Calu3 (cell line): ENCODE measurements at places on chromosomes 3 and 15.

DNA sequence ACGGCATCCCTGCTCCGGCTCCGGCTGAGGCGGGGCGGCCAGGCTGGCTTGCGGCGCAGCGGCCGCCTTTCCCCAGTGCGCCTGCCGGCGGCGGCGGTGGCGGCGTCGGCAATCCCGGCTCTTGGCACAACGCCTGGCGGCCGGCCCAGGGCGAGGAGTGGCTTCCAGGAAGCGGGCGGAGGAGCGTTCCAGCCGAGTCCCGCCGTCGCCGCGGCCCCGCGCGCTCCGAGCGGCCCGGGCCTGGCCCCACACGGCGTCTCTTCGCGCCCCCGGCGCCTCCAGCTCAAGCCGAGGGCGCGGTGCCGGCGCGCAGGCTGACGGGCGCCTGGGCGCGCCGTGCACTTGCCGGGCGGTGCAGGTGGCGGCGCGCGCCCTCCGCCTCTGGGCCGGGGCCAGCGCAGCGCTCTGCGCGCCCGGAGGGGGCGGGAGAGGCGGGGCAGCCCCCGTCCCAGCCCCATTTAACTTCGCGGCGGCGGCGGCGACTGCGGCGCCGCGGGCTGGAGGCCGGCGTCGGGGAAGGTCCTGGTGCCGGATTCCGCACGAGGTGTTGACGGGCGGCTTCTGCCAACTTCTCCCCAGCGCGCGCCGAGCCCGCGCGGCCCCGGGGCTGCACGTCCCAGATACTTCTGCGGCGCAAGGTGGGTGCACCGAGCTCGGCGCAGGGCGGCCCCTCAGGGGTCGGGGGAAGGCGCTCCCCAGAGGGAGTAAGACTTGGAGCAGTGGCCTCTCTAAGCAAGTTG is at the start of gene ADAMTSL3:
Gene ADAMTSL3, plus strand, starts transcription at position 485 of the 740 bp plus-strand sequence. CDS start 1,639 bp downstream, outside the sequence.
- peak; percentile 83 for DNase-seq

GRCh38 chr15:45121706-45122417 is 7.7 kb downstream of the DUOXA2 start:
- peak; percentile 55 for DNase-seq

GRCh38 chr3:160196511-160197104 is 28.6 kb upstream of the C3orf80 start:
- no peak for DNase-seq

DNA sequence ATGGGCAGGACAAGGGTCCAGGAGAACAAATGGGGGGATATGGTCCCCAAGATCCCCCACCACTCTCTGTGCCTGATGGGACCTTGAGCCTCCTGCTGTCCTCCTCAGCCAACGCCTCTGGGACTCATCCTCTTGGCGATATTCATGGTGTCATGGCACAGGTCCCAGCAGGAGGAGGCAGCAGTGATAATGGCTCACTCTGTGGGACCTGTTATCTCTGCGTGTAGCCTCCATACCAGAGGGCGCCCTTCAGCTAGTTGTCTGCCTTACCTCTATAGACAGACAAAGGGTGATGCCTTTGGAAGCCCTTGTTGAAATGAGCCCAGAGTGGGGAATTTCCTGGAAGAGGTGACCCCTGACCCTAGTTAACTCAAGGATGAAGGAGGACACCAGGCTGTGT is 7.4 kb downstream of the ZBTB47 start:
- DNase-seq: no peak

- DNase-seq: no peak
Measured at GRCh38 chr3:63963496-63963895, 51.3 kb upstream of the SCAANT1 start.

- DNase-seq: no peak
Measured at GRCh38 chr3:87161013-87161412, 66.1 kb upstream of the CHMP2B start.

DNA sequence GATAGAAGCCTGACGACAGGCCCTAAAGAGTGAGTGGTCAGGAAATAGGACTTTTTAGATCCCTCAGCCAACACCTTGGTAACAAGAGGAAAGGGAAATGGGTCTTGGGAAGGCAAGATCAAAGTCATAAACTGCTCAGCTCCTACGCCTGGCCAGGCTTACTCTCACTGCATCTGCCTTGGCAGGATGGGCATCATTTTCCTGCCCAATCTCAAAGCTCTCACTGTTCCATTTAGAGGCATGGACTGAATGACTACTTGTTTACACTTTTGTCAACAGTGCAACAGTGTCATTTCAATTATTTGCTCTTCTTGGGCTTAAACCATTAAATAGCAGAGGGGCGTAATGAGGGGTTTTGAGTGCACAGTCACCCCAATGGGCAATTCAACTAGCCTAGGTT is 808.7 kb downstream of the GRM7 start:
- DNase-seq: no peak

- DNase-seq: peak; percentile 63
Measured at GRCh38 chr3:113626503-113627371, 69.7 kb downstream of the USF3 start.

DNA sequence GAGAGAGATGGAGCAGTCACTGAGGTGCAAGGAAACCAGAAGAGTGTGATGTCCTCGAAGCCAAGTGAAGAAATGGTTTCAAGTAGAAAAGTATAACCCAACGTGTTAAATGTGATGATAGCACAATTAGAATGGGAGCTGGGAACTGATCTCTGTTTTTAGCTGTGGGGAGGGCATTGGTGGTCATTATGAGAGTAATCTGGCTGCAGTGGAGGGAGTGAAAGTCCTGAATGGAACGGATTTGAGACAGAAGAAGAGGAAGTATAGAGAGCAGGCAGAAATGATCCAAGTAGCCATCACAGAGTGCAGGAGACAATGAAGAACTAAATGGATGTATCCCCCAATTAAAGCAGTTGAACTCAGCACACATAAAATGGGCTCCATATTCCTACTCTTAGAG is 235.3 kb downstream of the IGSF11 start:
- DNase-seq: no peak

GRCh38 chr15:28107111-28107903 is 8.2 kb upstream of the OCA2 start:
- DNase-seq: no peak

GRCh38 chr3:5585085-5585484 is 397.6 kb downstream of the EDEM1 start:
- no peak for DNase-seq

- DNase-seq: no peak
Measured at GRCh38 chr3:32450426-32450825, 52.2 kb downstream of the CMTM6 start.

DNA sequence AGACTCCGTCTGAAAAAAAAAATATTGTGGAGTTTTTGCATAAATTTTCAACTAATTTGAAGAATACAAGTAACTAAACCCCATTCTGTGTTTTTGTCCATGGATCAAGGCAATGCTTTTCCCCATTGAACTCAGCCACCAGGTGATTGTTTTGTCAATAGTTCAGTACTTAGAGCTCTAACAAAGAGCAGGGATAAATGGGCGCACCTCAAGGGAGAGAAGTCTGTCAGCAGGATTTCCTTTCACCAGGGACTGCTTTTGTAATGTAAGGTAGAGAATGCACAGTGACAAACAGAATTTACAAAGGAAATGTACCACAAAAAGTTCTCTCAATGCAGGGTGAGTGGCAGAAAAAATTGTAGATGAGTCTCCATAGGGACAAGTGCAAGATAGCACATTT is 10.8 kb upstream of the ATP13A5 start:
- DNase-seq: no peak

DNA sequence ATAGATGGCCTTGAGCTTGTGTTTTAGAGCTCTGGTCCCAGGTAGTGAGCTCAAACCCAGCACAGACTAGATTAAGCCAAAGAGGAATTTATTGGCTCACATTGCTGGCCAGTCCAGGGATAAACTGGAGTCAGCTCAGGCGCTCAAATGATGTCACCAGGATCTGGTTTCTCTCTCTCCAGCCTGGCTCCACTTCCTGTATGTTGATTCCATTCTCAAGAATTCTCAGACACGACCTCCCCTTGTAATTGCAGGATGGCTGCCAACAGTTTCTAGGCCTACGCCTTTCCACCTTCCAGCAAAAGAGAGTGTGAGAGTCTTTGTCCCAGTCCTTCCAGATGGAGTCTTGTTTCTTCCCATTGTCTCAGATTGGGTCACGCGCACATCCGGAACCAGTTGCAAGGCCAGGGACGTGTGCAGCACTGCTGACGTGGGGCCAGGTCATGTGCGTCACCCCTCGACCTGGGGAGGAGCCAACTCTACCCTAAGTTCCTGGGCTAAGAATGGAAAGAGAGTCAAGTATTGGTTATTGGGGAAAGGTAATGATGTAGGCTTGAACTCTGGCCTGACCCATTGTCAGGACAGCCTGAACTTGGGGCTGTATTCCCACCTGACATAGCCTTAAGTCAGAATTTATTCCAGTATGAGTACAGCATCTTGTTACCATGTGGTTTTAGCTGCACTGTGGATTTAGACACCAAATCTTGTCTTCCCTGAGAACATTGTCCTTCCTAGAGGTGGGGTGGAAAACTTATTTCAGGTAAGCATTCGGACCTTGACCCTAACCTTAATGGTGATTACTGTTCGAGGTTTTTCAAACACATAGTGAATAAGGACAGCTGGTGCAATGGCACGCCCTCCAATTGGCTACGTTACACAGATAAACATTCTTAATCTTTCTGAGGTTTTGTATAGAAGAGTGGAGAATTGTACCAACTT is 31.6 kb downstream of the CACNA1D start:
- no peak for DNase-seq

DNA sequence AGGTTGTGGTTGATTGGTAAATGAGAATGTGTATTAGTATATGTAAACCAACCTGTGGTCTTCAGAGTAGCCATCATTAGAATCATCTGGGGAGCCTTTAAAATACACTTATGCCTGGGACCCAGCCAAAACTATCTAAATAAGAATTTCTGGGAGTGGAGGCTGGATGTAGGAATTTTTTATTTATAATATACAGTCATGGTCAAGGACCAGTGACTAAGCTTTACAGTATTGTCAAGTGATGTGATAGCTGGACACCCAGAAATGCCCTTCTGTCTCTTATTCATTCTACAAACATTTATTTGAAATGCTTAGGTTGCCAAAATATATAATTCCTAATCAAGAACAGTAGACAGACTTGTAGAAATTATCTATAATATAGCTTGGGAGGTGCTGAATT is 132.2 kb downstream of the MBNL1 start:
- DNase-seq: no peak

DNA sequence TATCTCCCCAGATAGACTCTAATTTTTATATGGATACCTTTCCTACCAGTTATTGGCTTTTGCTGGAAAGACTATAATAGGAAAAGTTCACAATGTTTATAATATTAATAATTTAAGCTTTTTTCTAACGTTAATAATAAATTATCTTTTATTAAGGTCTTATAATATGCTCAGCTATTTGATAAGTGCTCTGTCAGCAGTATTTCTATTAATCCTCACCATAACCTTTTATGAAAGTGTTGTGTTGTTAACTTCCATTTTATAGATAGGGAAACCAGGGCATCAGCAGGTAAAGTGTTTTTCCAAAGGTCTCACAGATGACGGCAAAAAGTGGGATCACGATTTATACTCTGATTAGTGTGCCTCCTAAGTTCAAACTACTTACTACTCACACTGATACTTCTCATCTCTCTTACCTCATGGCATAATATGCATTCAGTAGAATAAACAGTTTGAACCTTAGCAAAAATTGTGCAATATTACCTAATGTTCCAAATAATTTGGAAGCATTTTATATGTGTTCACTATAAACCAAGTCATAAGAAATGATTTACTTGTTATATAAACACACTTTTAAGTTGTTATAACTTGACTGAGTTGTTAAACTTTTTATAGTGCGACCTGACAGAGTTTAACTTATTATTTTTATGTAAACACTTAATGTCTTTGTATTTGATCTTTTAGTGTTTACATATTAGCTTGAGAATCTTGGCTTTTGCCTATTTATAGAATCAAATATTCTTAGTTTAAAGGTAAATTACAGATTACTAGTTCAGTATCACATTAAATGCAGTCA is 274.9 kb upstream of the DCBLD2 start:
- DNase-seq: no peak

- DNase-seq: no peak
Measured at GRCh38 chr15:61459785-61460707, 230.9 kb upstream of the RORA start.

- DNase-seq: no peak
Measured at GRCh38 chr3:65662095-65662494, 376.6 kb downstream of the MAGI1 start.

GRCh38 chr3:113625834-113626233 is 70.6 kb downstream of the USF3 start:
- no peak for DNase-seq

GRCh38 chr3:121223116-121223515 is 315.1 kb downstream of the STXBP5L start:
- no peak for DNase-seq

DNA sequence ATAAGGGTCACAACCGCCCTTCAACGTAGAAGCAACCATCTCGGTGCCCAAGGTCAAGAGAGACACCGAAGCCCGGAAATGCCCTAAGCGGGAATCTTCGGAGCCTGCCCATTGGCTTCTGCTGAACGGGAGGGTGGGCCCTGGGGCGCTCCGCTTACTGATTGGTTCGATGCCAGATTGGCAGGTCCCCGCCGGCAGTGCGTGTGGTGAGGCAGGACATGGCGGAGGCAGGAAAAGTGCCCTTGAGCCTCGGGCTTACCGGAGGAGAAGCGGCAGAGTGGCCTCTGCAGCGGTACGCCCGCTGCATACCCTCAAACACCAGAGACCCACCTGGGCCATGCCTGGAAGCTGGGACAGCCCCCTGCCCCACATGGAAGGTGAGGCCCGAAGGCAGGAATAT is at the start of gene REC114:
Gene REC114, plus strand, starts transcription at position 197 of the 400 bp plus-strand sequence. Its CDS starts 22 bp downstream, at position 219.
- DNase-seq: no peak

- peak; percentile 44 for DNase-seq
Measured at GRCh38 chr3:165895919-165896318, 58.7 kb upstream of the BCHE start.

GRCh38 chr3:143478115-143478693 is 358.6 kb downstream of the CHST2 start:
- DNase-seq: no peak

GRCh38 chr15:95252404-95252803 is 1021.0 kb downstream of the MCTP2 start:
- DNase-seq: no peak

DNA sequence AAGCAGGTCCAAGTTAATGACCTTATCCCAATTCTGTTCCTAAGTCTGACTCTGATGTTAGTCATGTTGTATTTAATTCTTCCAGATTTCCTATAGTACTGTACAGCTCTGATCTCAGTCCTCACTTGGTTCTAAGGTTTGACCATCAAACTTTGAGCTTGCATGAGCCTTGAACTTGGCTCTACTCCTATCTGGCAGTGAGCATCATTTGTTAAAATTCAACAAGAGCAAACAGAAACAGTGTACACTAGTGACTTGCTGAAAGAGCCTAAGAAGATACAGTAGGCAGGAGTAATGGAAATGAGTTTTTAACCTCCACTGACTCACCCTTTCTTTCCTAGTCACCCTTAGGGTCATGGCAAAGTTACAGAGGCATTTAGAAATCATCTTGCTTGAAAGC is 451.1 kb upstream of the TPRG1 start:
- no peak for DNase-seq

- no peak for DNase-seq
Measured at GRCh38 chr3:176587089-176587488, 610.2 kb downstream of the TBL1XR1 start.

DNA sequence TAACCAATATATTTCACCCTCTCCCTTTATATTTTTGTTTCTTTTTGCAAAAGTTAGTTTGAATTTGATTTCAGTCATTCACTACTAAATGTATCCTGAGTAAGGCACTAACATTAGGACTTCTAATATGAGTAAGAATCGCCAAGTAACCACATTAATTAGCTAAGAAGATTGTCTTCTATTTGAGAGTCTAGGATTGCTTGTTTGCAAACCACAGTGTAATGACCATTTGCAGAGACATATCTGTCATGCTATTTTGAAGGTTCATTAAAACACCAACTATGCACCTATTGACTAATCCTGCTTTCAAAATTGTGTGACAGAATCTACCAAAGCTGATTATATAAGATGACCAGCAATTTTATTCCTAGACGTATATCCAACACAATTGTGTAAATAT is 5.3 kb upstream of the EID1 start:
- DNase-seq: no peak
